ENCODE measurements at places on chromosomes 4 and X.

GRCh38 chr4:24753519-24753918 is 41.9 kb upstream of the SOD3 start:
- DNase-seq, result no peak

- no peak for DNase-seq
These were observed 48.5 kb downstream of the AWAT2 start for GRCh38 chrX:70001269-70001668.

DNA sequence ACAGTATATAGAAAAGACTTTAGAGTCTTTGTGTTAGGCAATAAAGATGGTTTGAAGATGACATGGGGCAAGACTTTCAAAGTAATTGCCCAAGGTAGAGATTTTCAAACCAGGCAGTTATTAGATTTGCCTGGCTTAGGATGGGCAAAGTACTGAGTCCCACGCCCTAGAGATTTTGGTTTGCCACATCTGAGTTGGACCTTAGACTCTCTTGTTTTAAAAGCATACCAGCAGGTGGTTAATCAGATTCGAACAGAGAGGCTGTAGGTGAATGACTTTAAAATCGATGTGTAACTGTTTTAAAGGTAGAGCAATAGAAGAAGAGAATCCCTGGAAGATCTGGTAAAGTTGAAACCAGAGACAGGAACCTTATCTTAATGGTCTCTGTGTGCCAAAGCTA is 121.5 kb downstream of the RAPGEF2 start:
- DNase-seq, result no peak

- no peak for DNase-seq
These were observed 189.4 kb downstream of the FBXW7 start for GRCh38 chr4:152346526-152346925.

DNA sequence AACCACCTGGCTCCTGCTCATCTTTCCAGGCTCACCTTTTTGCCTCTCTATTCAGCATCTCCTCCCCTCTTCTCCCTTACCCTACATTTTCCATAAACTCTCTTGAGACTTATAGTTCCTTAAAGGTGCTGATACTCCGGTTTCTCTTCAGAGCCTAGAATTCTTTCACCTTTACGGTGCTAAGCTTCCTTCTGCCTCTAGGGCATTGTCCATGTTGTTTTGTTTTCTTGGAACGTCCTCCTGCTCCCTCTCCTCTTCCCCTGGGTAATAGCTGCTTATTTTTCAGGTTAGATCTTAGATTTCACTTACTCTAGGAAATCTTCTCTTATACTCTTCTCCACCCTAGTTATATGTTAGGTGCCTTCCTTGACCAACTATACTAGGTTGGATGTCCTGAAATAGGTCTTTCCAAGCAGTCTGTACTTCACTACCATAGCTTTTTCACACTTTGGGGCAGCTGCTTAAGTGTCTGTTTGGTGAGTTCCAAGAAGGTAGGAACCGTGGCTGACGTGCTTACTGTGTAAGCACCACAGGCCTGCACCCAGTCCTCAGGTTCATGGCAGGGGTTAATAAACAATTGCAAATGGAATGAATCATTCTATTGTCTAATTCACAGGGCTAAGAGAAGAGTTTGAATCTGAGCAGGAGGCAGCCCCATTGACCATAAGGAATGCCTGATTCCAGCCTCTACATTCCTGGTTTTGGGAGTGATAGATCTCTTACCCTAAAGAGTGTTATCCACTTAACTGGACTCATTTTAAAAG is 227.5 kb downstream of the MGST2 start:
- no peak for DNase-seq

DNA sequence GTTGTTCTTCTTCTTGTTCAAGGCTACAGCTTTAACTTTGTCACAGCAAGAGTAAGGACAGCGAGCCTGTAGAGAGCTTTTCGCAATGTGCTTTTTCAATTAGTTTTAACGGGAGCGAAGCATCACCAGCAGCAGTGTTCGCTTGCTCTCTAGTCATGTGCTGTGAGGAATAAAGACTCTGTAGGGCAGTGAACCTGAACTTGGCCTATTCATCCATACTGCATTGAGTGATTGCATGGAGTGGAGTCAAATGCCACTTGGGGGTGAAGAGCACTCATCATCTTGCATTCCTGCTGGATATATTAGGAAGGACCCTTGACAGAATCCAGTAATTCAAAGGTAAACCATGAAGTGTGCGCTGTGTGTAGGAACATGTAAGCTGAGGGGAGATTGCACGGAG is 240.0 kb downstream of the FRMPD4 start:
- no peak for DNase-seq

DNA sequence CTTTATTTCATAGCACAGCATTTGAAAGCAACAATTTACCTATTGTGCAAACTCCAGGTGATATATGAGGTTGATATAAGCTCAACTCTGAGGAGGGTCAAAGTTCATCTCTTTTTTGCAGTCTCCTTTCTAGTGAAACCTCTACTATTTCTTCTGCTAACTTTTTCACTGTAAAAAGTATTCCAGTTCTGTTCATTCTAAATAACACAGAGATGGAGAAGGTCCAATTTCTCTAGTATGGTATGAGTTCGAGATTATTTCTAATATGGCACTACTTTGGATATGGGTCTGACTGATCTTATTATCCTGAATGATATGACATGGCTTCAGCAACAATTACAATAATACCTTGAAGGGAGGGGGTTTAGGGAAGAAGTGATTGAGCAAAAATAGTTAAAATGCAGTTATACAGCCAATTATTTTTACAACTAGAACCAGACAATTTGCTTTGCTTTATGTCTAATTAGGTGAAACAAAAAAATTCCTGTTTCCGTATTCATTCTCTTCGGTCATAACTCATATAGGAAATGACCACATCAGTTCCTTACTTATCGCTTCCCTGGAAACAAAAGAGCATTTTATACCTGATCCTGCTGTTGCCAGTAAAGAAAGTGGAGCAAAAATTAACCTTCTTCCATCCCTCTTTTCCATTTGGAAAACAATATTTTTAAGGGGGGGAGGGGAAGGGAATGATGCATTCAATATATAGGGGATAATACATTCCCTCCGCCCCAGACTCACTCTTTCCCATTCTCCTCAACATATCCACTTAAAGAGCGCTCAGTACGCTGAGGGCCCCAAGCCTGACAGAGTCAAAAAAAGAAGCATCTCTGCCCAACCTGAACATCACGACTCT is 1.0 kb downstream of the TBC1D9 start:
- no peak for DNase-seq

DNA sequence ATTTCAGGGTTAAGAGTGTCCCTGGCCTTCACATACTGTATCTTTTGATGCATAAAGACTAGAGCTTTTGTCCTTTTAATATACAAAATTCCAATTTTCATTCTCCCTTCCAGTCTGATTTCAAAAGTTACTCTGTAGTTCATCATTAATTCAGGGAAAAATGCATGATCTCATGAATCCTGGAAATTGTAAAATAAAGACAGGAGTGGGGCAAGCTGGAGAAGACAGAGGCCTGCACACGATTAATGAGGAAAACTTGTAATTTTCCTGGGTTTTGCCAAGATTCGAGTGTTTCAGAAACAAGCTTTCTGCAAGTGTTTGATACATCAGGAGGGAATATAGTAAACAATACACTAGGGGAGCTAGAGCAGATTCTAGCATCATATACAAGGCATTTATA is 947.9 kb downstream of the FAT4 start:
- DNase-seq, result no peak

GRCh38 chr4:133802359-133803140 is 399.0 kb downstream of the PABPC4L start:
- DNase-seq, result no peak

DNA sequence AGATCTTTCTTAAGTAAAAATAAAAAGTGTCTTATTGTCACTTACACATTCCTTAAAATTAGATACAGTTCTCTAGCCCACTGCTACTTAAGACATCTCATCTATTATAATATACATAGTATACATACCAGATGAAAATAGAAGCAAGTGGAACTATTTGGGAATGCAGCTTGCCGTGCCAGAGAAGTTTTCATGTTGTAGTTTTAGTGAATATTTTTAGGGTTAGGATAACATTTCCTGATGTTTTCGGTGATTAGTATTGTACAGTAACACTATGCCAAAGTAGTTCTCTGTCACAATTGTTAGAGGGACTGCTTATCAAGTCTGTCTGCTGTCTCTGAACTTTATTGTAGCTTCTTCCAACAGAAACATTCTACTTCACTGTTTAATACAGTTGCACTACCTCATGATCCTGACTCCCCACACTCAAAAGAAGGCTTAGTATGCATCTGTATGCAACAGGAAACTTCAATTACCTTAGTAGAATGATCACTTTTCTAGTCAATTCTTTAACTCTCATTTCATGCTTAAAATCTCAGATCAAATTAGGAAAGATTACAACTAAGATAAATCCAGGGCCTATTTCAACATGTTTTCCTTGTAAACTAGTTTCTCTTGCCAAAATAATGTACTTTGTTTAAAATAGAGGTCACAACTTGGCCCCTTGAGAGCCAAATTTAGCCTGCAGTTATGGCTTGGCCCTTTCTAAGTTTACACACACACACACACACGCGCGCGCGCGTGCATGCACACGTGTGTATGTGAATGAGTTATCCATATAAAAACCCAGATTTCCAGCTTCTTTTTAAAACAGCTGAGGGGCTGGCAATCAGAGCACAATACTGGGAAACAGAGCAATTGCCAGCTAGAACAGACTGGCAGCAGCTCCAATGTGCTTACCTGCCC is 42.3 kb upstream of the SRPX start:
- no peak for DNase-seq

GRCh38 chr4:119098306-119098705 is 37.3 kb upstream of the MYOZ2 start:
- no peak for DNase-seq

GRCh38 chrX:49209434-49210251 is 9.7 kb upstream of the SYP start:
- no peak for DNase-seq

DNA sequence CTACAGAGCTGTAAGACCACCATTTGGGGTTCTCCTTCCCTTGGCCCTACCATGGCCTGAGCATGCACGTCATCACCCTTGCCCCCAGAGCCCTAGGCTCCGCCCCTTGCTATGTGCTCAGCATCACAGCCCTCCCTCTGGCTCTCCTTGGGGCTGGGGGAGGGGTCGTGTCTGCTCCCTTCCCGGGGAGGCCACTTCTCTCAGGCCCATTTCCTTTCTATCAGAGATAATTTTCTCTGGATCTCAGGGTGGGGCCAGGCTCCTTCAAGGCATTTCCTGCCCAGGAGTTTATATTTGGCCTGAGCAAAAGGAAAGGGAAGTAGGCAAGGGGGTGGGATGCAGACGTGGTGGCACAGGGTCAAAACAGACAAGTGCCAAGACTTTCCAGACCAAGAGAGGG is 55.9 kb downstream of the STARD8 start:
- DNase-seq, result no peak

DNA sequence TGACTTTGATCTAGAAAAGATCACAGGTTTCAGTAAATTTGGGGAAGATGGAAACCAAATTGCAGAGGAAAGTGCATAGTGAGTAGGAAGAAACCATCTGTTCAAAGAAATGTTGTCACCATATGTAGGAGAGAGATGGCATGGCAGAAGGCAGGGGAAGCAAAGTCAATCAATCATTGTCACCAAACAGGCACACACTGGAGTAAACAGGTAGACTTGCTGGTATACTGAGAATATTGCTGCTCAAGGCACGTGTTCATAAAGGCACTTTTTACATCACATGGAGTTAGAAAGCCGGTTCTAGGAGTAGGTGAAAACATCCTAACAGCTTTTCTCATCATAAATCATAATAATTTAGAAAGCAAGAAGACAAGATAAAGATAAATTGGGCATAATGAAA is 550.5 kb upstream of the FAT1 start:
- no peak for DNase-seq

- DNase-seq, result no peak
These were observed 10.5 kb upstream of the MGST2 start for GRCh38 chr4:139655116-139655515.
